HFFc6 (cell line): ENCODE measurements at places on chromosomes 2 and 18. TPM values are rescaled to one million over a fixed set of nuclear protein-coding genes. Genes with fewer than 3 reads are reported as not detected.

NPC1 gene
- total RNA-seq = 22.4 to 35.8 TPM (median 28.0 TPM) in 3 replicates

IL36G gene
- total RNA-seq = not detected in 3 replicates

DNA sequence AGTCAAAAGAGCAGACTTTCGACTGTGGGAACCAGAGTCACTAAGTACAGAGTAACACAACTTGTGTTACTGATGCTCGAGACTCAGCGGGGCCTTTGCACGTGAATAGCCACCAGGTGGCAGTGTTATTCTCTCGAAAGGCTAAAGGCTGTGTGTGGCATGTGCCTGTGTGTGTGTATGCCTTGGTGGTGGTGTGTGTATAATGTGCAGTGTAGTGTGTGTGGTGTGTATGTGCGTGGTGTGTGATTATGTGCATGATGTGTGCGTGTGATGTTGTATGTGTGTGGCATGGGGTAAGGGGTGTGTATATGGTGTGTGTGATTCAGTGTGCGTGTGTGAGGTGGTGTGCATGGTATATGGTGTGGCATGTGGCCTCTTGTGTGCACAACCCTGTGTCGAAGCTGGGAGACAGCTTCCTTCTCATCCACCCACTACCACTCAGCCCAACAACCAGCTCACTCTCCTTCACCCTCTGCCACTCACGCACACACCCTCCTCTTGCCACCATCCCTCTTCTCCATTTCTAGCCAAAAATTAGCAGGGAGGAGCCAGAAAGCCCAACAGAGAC is 83.0 kb upstream of the ZNF532 start:
- H3K27ac ChIP-seq = no peak overlapping the region; the same call in 1 of the 2 replicates
- peak; percentile 75 for DNase-seq
- H3K27me3 ChIP-seq = peaks cover 3% of the 10 kb centered on the region; the same call in 1 of the 2 replicates
- no peaks in the 10 kb centered on the region for H3K36me3 ChIP-seq
- H3K4me3 ChIP-seq = no peak overlapping the region

GRCh38 chr18:77969972-77970371 is 720.3 kb downstream of the GALR1 start:
- H3K27me3 ChIP-seq = peaks cover 2% of the 10 kb centered on the region
- no peak overlapping the region for H3K4me3 ChIP-seq
- no peak for DNase-seq
- no peaks in the 10 kb centered on the region for H3K36me3 ChIP-seq

- H3K27ac ChIP-seq = no peak overlapping the region
- H3K36me3 ChIP-seq = no peaks in the 10 kb centered on the region
- H3K4me3 ChIP-seq = no peak overlapping the region
- peaks cover 16% of the 10 kb centered on the region for H3K4me1 ChIP-seq
Measured at GRCh38 chr2:188132385-188132784, 159.3 kb upstream of the GULP1 start.

DNA sequence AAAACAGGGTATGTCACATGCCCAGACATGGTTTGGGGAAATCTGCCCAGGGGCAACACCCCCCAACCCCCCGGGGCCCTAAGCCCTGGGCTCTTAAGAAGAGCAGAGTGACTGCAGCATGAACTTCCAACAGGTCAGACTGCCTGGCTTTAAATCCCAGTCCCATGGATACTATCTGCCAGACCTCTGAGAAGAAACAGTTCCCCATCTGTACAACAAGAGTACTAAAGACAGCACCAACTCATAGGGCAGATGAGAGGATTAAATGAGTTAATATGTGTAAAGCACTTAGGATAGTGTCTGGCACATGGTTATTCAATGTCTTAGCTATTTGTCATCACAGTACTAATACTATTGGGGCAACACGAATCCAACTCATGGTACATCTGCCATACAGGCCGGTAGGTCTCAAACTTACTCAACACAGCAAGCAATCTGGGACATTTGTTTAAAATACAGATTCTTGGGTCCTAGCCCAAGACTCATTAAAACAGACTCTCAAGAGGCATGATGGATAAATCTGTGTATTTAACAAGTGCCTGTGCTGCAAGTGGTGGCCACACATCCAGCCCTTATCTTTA is 23.4 kb downstream of the CDH2 start:
- peak overlapping the region; percentile 21; the same call in 1 of the 2 replicates for H3K27ac ChIP-seq
- H3K4me3 ChIP-seq = no peak overlapping the region
- DNase-seq = no peak
- H3K4me1 ChIP-seq = peaks cover 74% of the 10 kb centered on the region
- no peaks in the 10 kb centered on the region for H3K27me3 ChIP-seq

DNA sequence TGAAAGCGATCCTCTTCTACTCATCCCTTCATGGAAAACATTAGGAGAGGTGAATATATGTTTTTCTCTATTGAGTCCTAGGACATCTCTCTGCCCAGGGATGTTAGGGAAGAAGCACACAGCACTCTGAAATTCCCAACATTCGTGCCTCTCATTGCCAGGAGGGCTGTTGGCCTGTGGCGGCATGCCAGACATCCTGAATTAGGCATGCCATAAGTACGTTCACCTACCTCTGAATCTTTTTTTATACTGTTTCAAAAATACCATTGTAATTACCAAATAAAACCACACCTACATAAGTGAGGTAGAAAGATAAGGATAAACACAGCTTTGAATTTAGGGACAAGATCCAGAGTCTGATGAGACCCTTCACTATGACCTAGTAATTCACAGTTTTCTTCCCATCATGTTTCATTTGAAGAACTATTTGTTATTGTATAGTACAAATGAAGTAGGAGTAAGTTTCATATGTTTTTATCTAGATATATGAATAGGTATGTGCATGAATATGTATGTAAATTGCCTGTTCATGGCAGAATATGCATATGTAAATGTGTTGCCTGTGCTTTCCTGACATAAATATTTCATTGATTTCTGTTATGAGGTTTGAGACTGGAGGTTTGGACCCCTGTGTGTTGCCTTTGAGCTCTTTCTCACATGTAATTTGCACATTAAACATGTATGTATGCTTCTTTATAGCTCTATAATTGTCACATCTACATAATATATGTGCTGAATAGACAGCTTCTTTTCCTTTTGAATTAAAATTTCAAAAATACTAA is 66.6 kb upstream of the STAM2 start:
- no peaks in the 10 kb centered on the region; the same call in 1 of the 2 replicates for H3K27me3 ChIP-seq
- H3K27ac ChIP-seq = no peak overlapping the region
- peaks cover 8% of the 10 kb centered on the region for H3K36me3 ChIP-seq
- DNase-seq = no peak
- peaks cover 45% of the 10 kb centered on the region for H3K4me1 ChIP-seq

DNA sequence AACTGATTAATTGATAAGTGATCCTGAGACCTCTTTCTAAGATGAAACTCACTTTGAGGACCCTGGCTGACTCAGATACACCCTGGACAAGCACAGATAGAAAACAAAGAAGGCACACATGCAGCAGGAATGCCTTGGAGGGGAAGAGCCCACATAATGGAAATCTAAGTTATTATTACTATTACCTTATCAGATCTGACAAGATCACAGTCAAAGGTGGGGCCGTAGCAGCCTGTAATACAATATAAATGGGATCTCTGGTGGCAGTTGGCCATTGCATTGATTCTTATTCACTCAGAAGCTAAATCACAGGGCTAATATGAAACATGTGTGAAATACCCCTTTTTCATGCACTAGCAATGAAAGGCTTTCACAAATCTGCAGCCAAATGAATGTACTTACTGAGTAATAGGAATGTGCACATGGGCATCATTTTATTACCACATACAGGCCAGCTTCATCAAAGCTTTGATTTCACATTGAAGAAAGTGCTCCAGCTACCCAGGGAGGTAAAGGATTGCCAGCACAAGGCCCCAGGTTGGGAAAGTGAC is 84.0 kb downstream of the ZBTB7C start:
- peaks cover 18% of the 10 kb centered on the region for H3K27me3 ChIP-seq
- peaks cover 50% of the 10 kb centered on the region for H3K4me1 ChIP-seq
- no peak overlapping the region for H3K4me3 ChIP-seq
- no peak for DNase-seq

DNA sequence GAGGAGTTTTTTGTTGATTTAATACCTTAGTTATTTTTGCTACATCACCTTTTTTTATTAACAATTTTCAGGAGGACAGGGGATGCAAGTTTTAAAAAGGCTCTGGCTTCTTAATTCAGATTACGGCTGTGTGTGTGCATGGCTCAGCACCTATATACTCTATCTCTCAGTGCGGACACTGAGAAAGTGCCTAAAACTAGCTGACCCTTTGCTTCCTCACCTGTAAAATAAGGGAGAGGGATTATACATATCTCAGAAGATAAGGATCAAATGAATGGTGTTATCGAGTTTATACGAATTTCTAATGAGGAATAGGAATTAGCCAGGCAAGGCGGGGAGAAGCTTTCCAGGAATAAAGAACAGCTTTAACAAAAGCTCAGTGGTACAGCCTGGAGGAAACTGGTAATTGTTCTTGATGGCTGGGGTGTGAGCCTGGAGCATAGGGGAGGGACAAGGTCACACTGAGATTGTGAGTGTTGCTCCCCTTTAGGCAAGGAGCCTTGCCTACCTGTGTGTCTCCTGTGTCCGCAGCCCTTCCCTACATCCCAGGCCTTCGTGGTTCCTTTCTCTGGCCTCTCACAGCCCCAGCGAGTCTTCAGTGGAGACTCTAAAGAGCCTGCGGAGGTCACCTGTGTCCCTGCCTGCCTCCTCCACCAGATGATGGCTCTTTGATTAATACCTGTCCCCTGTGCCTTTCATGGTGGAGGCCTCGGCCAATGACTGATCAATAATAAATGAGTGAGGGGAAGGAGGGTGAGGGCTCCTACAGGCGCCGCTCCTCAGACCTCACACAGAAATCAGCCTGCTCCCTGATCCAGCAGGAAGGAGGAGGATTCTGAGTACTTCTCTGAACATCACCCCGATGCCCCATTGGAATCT is 92.7 kb downstream of the DDX1 start:
- no peaks in the 10 kb centered on the region for H3K4me1 ChIP-seq
- no peaks in the 10 kb centered on the region for H3K36me3 ChIP-seq
- DNase-seq = no peak
- no peak overlapping the region for H3K4me3 ChIP-seq
- peaks cover 30% of the 10 kb centered on the region for H3K27me3 ChIP-seq

DNA sequence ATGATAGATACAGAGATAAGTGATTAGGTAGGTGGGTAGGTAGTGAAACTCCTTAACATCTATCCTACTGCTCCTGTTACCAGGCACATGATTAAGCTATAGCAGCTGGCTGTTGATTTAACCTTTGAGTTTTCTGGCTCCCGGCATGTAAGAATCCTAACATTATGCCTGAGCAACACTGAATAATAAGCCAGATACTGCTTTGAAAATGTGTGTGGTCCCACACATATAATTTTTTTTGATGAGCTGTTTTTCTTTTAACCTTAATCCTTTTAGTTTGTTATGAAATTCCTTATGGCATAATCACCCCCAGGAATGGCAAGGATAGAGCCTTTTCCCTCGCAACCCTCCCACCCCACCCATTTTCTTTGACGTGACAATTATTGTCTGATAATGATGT is 104.2 kb upstream of the NEUROD1 start:
- peak; percentile 69 for DNase-seq
- peak overlapping the region; percentile 79 for H3K4me3 ChIP-seq
- peaks cover 100% of the 10 kb centered on the region for H3K4me1 ChIP-seq
- H3K27me3 ChIP-seq = peaks cover 1% of the 10 kb centered on the region; the same call in 1 of the 2 replicates
- no peaks in the 10 kb centered on the region for H3K36me3 ChIP-seq
- H3K27ac ChIP-seq = peak overlapping the region; percentile 83

DNA sequence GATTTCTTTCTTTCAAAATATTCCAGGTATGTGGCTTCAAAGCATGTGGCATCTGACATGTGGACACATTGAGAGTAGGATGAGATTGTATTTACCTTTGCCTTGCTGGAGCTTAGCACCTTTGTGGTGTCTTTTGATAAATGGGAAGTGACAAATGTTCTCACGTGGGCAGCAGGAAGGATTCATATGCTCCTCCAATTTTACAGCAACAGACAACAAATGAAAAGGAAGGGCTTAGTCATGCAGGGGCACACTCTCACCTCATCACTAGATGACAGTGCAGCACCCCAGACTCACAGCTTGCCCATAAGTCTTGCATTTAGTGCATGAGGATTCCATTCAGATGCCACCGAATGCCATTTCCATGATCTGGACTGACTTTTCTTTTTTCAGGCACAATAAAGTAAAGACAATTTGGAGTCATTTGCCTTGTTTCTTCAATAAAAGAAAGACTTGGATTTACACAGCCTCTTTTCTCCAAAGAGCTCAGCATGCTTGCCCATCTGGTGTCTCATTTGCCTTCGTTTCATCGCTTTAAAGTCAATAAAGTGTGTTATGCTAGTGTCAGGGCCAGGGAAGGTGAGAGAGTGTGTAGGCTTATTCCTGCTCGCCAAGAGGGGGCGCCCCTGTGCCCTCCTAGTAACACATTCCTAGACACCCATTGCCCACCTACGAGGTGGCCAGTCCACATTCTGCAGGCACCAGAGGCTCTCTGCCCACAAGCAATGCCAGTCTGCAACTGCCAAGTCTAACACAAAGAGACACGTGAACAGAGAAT is 39.6 kb upstream of the DAPL1 start:
- no peaks in the 10 kb centered on the region for H3K36me3 ChIP-seq
- H3K4me3 ChIP-seq = no peak overlapping the region
- no peak overlapping the region for H3K27ac ChIP-seq
- H3K27me3 ChIP-seq = peaks cover 9% of the 10 kb centered on the region
- no peak for DNase-seq
